ENCODE measurements at places on chromosomes 6 and 20. TPM values are rescaled to one million over a fixed set of nuclear protein-coding genes. Genes with fewer than 3 reads are reported as not detected.

The CRISP3 gene
- 0.04 TPM for total RNA-seq

The KHDRBS2 gene
- 0.71 TPM for total RNA-seq

DNA sequence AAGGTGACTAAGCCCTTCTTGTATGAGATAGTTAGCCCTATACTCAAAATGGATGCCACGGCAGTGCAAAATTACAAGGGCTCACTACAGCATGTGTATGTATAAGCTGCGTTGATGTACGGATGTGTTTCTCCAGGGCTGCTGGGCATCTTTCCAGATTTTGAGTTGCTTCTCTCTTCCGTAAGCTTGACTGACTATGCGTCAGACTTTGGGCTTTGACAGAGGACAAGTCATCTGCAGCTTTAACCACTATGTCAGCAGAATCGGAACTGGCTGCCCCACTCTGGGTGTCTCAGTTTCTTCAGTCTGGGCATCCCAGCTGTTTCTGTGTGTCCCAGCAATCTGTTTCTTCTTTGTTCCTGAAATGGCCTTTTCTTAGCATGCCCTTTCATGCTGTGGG lies 241.6 kb downstream of the BTBD3 start:
- DNase-seq = no peak

DNA sequence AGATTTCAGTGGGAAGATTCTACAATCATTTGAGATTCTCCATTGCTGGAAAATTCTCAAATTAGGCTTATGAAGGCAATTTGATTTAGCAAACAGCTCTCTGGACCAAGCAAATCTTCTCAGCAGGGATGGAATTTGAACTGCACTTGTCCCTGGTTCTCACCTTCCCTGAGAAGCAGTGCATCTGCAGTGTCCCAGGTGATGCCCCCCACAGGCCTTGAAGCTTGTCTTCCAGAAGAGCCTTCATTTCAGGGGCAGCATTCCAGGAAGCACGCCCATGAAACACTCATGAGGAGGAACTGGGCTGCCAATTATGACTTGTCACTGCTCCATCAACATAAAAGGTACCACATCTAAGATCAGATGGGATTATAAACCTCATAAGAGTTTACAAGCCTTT lies 82.8 kb upstream of the HDAC2 start:
- DNase-seq = no peak

GRCh38 chr6:148934539-148934938 lies 187.7 kb downstream of the UST start:
- peak; percentile 87 for DNase-seq

DNA sequence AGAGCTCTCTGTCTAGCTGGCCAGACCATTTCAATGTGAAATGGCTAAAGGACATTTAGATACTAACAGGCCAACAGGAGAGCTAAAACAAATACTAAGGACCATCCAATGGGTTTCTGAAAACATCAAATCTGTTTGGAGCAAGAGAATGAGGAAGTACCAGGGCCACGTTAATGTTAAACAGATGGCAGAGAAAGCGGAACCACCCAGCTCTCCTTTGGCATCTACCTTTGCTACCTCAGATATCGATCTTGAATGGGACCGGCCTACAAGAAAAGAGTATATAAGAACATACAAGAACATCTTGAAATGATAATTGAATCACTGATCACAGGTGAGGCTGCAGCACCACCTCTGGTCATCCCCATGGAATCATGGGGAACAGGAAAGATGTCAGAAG lies 31.8 kb downstream of the KCNK5 start:
- no peak for DNase-seq

DNA sequence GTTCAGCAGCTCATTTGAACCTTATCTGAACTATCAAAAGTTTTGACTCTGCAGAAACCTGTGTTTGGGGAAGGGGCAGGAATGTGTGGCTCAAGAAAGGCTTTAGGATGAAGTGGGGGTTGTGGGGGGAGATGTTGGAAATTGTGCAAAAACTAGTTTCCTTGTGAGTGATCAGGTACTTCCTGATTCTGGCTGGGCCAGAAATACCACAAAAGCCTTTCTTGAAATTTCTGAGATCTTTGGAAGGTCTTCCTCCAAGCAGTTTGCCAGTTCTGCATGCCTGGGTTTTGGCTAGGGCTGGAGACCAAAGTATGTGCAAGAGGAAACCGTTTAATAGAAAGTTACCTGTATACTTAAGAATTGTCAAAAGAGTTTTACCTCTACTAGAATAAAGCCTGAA lies 116.6 kb downstream of the BMP2 start:
- no peak for DNase-seq

DNA sequence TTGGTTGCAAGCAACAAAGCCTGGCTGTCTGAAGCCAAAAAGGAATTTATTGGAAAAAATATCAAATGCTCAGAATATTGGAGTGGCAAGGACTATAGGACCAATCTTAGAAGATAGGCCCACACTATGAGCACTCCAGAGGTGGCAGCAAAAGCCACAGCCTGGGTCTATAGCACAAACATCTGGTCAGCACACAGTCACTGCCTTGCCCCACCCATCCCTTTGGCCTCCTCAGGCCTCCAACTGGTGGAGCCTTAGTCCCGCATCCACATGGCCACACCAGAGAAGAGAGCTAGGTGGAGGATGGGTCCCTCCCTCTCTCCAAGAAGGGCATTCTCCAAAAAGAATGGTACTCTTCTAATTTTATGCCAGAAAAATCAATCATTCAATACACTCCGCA lies 14.0 kb downstream of the NUDT3 start:
- no peak for DNase-seq

DNA sequence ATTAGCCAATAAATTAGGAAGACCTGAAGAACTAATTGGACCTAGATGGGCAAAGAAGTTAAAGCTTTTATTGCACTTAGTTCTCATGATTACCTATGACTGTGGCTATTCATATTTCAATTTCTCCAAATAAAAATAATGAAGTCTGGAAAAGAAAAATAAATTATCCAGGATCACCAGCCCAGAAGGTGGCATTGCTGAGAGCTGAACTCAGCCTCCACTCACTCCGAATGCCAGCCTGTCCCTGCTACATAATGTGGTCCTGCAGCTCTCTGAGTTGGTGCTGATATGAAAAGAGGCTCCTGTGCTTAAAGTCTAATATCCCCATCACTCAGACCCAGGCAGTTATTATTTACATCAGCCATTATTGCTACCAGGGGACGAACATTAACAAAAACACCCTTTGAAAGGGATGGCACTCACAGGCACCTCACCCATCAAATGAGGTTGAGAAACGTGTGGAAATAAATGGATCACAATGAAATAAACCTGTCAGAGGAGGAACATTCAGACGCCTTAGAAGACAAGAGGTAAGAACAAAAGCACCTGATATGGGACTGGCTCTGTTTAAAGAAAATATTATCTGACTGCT lies 649.7 kb upstream of the CHD6 start:
- no peak for DNase-seq
